ENCODE measurements at places on chromosomes 7 and 10.

DNA sequence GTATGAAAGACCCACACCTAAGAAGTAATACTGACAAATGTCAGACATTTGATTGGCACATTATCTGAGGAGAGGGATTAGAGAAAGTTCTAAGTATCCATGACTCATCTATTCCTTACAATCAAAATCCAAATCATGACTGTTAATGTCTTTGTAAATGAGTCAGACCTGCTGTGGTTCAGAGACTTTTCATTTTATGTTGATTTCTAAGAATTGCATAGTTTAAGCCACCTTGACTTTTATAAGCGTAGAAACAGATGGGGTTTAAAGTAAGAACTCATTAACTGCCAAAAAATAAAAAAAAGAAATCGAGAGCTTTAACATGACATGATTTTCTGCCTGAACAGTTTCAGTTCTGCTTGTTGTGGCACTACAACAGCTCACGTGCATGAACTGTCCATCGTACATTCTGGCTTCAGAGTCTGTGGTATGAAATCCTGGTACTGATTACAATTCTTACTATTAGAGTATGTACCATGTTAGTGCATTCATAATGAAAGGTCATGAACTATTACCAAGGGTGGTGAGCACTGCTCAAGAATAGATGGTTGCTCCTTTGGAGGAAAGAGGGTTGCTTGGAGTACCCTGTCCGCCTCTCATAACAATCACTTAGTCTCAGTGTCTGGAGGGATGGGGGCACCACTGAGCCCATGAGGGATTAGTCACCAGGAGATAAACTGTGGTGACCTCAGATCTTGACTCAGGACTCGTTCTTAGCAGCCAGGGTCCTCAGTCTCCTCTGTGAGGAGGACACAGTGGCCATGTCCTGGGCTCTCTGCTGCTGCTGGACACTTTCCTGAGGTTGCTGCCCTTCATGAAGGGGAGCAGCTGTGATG is 42.2 kb downstream of the ACSM6 start:
- DNase-seq, result no peak

DNA sequence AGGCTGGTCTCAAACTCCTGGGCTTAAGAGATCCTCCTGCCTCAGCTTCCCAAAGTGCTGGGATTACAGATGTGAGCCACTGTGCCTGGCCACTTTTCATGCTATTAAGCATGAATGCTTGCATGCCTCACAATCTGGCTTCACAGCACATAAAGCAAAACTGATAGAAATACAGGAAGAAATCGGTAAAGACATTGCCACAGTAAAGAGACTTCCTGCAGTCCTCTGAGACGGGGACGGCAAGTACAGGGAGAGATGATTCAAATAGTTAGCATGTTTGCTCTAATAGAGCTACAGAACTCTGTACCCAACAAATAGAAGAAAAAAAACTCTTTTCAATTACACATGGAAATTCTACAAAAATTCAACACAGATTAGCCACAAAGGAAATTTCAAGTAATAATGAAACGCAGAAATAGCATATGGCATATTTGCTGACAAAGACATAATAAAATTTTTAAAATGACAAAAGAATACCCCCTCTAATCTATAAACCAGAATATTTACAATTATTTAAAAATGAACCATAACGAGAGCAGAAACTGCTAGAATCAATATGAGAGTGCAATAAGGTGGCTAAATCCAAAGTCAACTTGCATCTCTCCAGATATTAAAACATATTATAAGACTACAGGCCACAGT is 32.3 kb downstream of the CARD11 start:
- no peak for DNase-seq

DNA sequence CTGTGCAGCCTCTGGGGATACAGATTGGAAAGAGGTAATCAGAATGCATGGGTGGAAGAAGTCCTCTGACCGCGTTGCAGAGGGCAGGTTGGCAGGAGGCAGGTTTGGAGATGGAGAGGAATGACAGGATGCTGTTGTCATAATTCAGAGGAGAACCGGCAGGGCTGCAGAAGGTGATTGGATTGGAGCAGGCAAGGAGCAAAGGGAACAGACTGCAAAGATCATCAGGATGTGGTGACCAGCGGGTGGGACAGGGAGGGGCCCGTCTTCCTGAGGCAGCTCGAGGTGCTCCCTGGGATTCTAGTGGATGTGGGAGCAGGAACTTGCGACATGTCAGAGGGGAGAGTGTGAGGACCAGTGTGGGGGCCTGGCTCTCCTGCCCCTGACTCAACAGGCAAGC is 78.5 kb upstream of the PPIF start:
- no peak for DNase-seq

DNA sequence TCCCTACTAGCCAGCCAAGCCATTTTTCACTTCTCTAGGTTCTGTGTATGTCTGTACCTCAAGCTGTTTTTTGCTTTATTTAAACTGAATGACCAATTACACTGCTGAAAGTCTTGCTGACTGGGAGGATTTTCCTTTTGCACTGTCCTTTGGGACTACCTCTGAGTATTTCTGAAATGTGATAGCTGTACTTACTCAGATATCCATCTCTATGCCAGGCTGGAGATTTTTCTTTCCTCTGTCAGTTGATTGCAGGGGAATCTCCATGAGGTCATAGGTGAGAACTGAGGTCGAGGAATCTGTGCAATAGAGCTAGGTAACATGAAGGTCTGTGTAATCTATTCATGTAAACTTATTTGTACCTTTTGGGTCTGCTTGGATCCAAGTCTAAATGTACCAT is 38.9 kb upstream of the ANKRD1 start:
- DNase-seq, result no peak

GRCh38 chr10:6482737-6483357 is 97.2 kb downstream of the PRKCQ start:
- no peak for DNase-seq

DNA sequence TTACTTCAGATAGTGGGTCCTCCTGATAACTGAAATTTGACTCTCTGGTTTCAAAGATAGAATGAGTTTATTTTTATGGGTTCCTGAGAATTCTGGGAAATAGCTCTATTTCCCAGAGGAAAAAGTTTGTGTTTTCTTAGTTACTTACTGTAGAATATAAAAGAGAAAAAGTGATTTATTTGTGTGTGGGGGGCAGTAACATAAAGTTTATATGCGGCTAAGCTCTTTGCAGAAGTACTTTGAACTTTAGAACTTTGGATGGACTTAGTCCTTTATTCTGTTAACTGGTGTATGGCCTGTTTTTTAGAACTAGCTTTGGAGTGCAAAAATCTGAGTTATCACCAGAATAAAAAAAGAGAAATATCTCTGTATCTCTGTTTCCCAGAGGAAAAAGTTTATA is 157.1 kb downstream of the BBS9 start:
- no peak for DNase-seq

DNA sequence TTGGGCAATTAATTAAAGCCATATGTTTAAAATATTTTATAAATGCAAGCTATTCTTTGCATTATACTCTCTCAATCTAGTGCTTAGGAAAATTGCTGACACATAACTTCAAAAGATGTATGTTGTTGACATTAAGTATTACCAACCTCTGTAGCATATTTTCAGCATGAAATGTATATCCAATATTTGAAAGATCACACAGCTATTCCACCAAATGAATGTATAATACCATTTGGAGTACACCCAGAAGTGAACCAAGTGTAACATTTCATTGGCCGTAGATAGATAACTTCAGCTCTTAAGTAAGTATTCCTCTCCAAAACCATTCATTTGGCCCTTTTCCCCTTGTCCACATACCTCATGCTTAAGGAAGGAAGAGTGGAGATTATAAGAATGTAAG is 104.6 kb downstream of the HECTD2 start:
- no peak for DNase-seq

- peak; percentile 66 for DNase-seq
Measured at GRCh38 chr10:23994459-23995046, 214.4 kb upstream of the KIAA1217 start.

DNA sequence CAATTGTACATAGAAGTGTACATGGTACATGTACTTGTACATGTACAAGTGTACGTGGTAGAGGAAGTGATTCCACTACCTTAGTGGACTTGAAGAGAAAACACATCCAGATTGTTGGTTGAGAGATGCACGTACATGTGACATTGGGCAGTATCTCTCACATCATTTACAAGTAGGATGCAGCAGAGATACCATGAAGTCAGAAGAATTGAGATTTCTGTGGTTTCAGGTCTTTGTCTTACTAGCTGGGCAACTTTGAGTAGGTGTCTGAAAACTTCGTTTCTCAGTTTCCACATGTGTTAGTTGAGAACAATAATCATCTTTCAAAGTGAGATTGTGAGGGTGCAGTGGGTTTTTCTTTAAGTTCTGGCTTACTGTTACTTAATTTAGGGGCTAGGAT is 21.5 kb downstream of the CLDN12 start:
- no peak for DNase-seq

GRCh38 chr10:63588436-63589167 is 67.4 kb downstream of the REEP3 start:
- DNase-seq, result no peak

- peak; percentile 35 for DNase-seq
Measured at GRCh38 chr7:129664029-129665012, 52.8 kb downstream of the NRF1 start.

DNA sequence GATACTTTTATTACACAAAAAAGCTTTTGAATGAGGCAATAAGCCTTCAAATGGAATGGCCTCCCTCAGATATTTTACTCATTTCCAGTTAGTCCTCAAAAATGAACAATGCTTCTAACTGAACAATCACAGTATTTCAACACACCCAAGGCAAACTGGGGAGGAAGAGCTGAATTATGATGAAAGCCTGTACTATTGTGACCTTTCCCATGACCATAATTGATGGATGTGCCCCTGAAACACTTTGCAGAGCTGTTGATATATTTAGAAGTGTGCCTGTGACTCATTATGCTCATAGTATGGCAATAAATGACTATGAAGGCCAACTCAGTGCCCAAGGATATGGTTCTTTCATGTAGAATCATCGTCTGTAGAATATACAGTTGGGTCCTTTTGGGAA is 248.1 kb downstream of the AHR start:
- DNase-seq, result no peak

GRCh38 chr10:36671607-36672006 is 453.8 kb upstream of the ANKRD30A start:
- no peak for DNase-seq

DNA sequence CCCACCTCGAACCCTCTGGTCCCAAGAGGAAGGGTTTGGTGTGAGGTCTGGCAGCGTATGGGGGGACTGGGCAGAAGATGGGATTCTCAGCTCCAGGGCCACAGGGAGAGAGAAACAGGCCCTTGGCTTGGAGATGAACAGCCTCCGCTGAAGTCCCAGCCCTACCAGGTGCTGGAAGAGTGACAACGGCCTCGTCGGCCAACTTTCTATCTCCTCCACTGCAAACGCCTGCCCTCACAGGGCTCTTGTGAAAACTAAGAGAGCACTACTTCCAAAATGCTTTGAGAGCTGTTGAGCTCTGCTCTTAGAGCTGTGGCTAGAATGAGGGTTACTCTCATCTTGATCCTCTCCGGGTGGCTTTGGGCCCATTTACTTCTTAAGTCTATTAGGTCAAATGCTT is 63.5 kb downstream of the AFAP1L2 start:
- DNase-seq, result no peak

DNA sequence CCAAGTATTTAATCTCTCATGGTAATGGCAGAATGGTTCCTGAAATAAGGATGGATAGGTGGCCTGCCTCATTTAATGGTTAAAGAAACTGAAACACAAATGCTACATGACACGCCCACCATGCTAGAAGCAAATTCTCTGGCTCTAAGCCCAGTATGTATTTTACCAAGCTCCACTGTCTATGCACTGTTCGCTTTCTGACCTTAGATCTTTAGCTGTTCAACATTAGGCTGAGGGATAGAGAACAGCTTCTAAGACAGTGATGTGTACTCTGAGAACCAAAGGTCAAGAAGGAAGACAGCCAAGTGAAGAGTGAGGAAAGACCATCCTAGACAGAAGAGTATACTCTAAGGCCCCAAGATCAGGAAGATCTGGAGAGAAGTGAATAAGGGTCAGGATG is 26.6 kb downstream of the FAM3C start:
- DNase-seq, result no peak

DNA sequence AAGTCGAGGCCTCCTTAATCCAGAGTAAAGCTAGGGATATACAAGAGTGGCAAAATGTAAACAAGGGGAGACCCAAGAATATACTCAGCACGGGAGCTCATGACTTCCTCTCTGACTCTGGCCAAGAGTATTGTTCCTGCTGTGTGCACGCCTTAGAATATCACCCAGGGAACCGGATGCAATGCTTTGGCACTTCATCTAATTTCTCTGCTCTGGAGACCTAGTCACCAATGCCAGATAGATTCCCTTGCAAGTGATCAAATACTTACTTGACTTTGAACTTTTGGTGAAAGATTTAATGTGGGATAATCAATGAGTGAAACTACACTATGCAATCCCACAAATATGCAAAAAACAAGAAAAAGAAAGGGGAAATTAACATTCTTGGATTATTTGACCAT is 695.5 kb downstream of the INHBA start:
- peak; percentile 20 for DNase-seq

DNA sequence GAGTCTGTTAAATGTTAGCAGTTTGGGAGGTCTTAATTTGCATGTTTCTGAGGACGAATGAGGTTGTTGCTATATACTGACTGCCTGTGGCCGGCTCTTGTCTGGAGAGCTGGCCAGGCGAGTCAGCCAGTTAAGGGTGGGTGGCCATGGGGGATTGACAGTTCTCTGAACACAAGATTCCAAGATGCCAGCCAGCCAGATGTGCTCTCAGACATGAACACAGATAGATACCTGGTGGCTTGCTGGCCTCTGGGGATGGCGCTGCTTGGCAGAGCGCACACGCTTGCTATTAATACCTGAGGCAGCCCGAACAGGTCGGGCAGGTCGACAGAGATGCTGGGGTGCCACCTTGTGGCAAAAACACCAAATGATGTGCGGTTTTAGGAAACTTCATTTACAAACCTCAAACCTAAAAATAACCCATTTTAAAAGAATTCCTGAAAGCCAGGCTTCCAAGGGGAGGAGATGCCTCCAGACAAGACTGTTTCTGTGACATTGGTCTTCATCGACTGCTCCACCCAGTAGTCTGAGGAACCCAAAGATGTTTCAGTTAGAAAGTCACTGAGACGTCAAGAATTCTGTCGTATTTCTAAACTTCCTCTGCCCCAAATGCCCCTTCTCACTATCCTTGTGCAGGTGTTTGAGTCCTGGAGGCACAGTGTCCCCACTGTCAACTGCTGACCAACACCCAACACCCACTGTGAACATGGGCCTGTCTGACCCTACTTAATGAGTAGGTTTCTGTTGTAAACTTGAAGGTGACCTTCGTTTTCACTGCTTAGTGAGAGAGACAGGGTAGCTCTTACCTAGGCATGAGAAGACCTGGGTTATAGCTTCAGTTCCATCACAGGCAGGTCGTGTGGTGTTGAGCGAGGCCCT is 123.4 kb downstream of the NT5C2 start:
- peak; percentile 69 for DNase-seq

DNA sequence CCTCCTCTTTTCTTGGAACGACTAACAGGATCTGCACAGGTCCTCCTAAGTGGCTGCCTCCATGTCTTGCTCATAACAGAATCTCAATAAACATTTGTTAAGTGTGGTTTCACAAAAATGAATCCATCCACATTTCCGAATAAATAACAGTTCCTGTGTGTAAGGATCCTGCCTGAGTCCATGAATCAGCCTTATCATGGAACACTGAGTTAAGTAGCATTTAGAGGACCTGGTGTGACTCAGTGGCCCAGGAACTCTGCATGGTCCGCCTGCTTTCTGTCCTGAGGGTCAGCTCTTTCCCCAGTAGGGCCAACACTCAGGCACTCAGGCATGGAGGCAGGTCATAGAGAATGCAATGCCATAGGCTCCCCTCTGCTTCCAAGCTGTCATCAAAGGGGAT is 15.8 kb upstream of the C10orf90 start:
- DNase-seq, result no peak

- DNase-seq, result no peak
Measured at GRCh38 chr10:120926611-120927010, 75.4 kb downstream of the WDR11 start.

GRCh38 chr7:132966754-132967469 is 115.0 kb downstream of the CHCHD3 start:
- DNase-seq, result no peak
